ENCODE measurements at places on chromosomes 5 and 9.

DNA sequence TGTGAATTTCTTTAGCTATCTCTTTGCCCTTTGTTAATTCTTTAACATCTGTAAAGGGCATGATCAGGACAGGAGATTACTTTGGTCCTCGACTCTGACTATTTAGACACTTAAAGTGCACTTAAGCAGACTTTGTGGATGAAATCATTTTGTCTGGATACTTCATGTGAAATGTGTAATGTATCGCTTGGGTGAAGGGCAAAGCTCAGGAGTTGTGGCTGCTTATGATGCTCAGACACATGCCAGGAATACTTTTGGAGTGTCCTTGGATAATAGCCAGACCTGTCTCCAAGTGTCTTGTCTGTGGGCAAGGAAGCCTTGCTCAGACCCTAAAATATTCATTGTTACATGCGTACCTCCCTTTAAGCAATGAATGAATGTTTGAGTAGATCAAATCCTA is 87.8 kb downstream of the RAI14 start:
- DNase-seq: no peak

DNA sequence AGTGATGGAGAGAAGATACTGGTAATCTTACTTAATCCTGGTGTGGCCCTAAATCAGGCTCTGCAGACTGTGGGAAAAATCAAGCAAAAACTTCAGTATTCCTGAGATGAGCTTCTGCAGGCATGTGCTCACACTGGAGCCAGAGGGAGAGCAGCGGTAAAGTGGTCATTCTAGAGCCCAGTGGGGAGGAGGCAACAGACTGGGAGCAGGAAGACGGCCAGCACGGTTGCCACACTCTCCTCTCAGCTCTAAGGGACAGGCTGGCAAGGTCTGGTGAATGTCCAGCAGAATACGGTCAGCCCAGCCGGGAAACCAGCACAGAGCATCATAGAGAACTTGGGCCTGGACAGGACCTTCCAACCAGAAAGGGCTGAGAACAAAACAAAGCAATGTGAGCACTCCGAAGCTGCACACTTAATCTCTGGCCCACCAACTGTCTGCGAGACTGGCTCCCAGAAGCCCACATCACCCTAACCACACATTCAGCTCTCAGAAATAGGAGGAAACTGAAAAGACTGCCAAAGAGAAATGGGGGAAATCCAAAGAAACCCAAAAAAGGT is 30.3 kb downstream of the MED27 start:
- no peak for DNase-seq

DNA sequence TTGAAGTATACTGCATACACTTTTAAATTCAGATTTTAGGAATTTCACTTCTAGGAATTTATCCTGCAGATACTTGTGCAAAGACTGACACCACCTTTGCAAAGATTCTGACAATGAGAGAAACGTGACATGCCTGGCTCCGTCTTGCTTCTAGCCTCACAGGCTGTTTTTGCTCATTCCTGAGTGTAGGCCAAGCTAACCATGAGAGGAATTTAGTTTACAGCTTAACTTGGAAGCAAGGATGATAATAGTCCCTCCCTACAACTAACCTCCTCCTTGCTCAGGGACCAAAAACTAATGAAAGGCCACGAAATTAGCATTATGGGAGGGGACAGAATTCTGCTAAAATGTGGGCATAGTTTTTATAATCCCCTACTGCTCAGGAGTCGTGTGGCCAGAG is 31.1 kb downstream of the C5orf22 start:
- no peak for DNase-seq

DNA sequence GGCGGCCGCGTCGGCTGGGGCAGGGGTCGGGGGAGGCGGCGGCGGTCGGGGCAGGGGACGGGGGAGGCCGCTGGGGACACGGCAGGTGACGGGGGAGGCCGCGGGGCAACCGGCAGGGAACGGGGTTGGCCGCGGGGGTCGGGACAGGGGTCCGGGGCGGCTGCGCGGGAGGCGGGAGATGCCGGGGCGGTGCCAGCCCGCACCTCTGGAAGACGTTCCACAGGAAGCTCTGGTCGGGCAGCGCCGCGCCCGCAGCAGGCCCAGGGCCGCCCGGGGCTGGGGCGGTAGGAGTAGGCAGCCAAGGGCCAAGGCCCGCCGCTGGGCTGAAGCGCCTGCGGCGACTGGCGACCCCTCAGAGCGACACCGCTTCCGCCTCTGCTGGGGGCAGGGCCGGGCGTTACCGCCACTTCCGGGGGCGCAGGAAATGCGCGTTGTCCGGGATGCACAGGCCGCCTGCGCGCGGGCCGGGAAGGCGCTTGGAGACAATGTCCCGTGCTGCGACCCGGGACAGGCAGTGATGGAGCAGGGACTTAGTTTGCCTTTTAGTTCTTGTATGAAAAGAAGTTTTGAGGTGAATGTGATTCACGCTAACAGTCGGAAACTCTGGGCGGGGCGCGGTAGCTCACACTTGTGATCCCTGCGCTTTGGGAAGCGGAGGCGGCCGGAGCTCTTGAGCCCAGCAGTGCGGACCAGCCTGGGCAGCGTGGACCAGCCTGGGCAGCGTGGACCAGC is 110.0 kb upstream of the LPCAT1 start:
- peak; percentile 72 for DNase-seq

- no peak for DNase-seq
These were observed 65.5 kb upstream of the SAP30L start for GRCh38 chr5:154380263-154380662.

- no peak for DNase-seq
These were observed 80.6 kb downstream of the MYO10 start for GRCh38 chr5:16855485-16855884.

- peak; percentile 63 for DNase-seq
These were observed 1.9 kb downstream of the UGCG start for GRCh38 chr9:111898331-111899096.

- no peak for DNase-seq
These were observed 431.2 kb upstream of the GRAMD2B start for GRCh38 chr5:125992050-125992449.

DNA sequence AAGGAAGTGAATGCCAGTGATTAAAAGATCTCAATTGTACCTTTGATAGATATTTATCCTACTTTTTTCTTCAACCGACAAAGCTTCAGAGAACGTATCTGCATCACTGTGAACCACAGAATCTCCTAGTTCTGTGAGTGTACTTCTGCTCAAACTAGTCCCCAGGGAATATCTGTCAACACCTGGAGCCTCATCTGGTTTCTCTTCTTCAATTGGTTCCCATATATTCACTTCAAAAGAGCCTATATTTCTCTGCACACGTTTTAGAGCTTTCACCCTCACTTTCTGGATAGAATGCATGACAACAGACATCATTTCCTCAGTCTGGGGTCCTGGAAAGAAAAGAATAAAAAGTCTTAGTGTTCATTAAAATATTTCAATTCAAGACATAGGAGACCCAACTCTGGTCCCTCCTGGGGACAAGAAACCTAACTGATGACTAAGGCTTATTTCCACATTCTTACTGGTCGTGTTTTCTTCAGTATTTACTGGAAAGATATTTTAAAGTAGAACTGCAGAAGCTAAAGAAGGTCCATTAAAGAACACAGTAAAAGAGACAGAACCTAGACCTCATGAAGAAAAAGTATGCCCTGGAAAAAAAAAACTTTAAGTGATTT is 64.3 kb downstream of the CPLANE1 start:
- no peak for DNase-seq

DNA sequence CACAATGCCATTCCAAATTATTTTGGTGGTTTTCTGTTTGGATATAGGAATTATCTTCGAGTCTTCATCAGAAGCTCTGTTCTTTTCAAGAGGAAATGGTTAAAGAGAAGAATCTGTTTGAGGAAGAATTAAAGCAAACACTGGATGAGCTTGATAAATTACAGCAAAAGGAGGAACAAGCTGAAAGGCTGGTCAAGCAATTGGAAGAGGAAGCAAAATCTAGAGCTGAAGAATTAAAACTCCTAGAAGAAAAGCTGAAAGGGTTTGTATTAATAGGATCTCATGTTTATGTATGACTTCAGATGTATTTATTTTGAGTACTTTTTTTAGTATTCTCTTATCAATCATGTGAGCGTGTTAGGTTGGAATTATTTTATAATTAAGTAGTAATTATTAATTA is 15.0 kb downstream of the HMMR start:
- no peak for DNase-seq

- no peak for DNase-seq
These were observed 315.5 kb upstream of the RGMB start for GRCh38 chr5:98458004-98458403.

DNA sequence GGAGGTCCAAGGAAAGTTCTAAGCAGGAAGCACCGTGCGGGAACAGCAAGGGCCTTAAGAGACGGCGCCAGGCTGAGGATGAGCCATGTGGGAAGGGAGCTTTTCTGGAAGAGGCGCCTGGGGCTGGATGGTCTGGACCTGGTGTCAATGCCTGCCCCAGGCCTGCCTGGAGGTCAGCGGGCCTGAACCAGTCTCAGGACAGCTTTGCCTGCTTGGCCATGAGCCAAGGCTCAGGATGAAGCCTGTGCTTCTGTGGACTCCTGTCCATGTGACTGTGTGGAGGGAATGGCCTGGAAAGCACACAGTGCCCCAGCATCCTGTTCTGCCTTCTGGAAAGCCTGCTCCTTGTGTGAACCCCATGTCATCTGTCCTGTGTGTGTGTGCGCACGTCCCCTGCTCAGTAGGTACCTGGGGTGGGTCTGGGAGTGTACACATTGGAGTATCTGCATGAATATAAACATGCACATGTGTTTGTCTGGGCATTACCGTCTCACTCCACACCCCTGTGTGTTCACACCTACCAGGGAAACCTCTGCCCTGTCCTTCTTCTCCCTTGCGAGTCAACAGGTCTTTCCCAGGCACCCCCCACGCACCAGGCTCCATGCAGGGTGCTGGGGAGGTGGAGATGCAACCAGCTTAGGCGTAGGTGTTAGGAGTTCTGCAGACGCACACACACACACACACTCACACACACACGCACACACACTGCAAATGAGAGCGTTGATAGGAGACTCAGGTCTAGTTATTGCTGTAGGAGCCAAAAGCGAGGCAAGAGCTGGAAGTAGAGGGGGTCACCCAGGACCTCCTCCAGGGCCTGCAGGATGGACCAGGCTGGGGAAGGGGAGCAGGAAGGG is 24.8 kb downstream of the DAB2IP start:
- no peak for DNase-seq
